ENCODE measurements at places on chromosomes 12 and 14.
A peak's percentile ranks its signal among the peaks of the same experiment; 100 is the strongest.

GRCh38 chr12:118119449-118119879 is 15.7 kb upstream of the VSIG10 start:
- DNase-seq = no peak

- DNase-seq = no peak
These were observed 168.4 kb downstream of the MSRB3 start for GRCh38 chr12:65446901-65447300.

DNA sequence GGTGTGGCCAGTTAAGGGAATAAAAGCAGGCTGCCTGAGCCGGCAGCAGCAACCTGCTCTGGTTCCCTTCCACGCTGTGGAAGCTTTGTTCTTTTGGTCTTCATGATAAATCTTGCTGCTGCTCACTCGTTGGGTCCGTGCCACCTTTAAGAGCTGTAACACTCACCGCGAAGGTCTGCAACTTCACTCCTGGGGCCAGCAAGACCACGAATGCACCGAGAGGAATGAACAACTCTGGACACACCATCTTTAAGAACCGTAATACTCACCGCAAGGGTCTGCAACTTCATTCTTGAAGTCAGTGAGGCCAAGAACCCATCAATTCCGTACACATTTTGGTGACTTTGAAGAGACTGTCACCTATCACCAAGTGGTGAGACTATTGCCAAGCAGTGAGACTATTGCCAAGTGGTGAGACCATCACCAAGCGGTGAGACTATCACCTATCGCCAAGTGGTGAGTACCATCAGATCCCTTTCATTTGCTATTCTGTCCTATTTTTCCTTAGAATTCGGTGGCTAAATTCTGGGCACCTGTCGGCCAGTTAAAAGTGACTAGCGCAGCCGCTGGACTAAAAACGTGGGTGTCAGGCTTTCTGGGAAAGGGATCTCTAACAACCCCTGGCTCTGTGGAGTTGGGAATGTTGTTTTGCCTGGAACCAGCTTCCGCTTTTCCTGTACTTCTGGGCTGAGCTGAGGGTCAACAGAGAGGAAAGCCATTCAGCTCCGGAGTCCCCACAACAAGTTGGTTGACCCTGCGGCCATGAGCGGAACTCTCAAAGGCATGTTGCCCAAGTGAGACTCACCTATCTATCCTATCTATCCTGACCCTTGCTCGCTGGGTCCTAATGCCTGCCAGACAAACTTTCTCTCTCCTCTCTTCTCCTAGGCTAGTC is at the start of gene DHRS2:
DHRS2 (plus strand) TSS at position 48 of the 895 bp plus-strand sequence. CDS start 2,501 bp downstream, outside the sequence.
- DNase-seq = no peak

DNA sequence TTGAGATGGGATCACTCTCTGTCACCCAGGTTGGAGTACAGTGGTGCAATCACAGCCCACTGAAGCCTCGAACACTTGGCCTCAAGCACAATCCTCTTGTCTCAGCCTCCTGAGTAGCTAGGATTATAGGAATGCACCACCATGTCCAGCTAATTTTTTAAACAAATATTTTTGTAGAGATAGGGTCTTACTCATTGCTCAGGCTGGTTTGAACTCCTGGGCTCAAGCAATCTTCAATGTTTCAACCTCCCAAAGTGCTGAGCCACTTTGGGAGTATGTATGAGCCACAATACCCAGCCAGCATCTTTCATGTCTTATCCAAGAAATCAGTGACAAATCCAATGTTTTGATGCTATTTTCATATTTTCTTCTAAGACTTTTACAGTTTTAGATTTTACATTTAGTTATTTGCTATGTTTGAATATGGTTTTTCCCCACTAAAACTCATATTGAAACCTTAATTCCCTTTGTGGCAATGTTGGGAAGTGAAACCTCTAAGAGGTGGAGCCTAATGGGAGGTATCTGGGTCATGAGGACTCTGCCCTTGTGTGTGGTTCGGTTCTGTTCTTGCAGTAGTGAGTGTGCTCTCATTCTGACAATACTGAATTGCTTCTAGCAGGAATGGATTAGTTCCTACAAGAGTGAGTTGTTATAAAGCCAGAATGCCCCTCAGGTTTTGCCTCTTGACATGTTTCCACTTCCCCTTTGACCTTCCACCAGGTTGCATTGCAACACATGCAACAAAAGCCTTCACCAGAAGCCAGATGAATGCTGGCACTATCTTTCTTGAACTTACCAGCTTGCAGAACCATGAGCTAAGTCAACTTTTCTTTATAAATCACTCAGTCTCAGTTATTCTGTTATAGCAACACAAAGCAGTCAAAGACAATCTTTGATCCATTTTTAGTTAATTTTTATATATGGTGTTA is 80.8 kb upstream of the AMIGO2 start:
- DNase-seq = no peak

DNA sequence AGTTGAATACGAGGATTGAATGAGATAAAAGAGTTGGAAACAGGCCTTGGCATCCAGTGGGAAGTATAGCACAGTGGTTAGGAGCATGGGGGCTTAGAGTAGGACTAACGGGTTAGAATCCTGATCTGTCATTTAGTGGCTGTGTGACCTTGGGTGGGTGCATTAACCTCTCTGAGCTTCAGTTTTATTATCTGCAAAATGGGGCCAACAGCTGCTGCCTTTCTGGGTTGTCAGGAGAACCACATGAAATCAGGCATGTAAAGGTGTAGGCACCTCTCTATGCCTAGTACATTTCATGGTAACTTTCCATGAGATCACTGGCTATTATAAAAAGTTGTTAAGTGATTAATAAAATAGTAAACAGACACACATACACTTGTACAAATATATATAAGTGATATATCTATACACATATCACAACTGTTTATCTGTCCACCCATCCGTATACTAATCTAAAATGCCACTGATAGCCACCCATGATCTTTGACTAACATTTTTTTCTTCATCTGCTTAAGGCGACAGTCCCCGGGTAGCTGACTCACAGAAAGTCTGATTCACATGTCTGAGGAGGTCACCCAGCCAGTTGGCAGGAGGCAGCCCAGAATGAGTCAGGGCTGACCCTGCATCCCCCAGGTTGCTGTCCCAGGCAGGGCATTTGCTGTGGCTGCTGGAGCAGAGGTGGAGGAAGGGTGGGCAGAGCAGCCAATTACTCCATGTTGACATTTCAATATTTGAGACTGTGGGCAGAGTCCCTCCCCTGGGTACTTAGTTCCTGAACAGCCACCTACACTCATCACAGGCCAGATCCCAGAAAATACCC is 125.6 kb upstream of the NOS1 start:
- DNase-seq = peak; percentile 67

DNA sequence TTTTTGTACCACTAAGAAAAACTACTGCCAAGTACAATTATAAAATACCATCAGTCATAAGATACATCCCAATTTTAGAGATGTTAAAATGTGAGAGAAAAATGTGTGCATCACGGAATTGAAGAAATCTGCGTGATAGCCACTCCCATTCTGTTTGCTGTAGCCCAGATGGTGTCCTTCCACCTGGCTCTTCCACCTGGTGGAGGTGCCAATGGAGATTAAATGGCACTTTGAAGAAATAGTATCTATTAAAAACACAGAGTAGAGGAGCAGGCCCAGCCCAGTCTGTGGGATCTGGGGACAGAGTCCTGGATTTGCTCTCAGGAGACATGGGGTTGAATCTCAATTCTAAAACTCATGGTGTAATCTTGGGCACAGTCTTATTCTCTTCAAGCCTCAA is 35.5 kb downstream of the TSPAN11 start:
- DNase-seq = no peak

DNA sequence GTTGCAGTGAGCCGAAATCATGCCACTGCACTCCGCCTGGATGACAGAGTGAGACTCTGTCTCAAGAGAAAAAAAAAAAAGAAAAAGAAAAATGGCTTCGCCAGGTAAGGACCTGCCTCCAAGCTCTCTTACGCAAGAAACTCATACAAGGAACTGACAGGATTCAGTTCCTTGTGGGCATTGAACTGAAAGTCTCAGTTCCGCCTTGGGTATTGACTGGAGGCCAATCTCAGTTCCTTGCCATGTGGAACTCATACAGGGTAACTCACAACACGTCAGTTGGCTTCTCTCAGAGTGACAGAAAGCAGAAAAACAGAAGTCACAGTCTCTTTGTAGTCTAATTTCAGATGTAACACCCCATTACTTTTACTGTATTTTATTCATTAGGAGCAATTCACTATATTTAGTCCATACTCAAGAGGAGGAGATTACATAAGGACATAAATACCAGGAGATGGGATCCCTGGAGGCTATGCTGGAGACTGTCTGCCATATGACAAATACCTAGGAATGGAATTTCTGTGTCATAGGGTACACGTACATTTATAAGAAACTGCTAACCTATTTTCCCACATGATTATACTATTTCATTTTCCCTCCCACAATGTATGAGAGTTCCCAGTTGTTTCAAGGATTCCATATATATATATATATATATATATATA is 11.4 kb upstream of the NOPCHAP1 start:
- DNase-seq = no peak

- DNase-seq = peak; percentile 85
These were observed 31.1 kb downstream of the CCDC177 start for GRCh38 chr14:69543341-69544115.
